ENCODE measurements at places on chromosomes 7 and 10.

DNA sequence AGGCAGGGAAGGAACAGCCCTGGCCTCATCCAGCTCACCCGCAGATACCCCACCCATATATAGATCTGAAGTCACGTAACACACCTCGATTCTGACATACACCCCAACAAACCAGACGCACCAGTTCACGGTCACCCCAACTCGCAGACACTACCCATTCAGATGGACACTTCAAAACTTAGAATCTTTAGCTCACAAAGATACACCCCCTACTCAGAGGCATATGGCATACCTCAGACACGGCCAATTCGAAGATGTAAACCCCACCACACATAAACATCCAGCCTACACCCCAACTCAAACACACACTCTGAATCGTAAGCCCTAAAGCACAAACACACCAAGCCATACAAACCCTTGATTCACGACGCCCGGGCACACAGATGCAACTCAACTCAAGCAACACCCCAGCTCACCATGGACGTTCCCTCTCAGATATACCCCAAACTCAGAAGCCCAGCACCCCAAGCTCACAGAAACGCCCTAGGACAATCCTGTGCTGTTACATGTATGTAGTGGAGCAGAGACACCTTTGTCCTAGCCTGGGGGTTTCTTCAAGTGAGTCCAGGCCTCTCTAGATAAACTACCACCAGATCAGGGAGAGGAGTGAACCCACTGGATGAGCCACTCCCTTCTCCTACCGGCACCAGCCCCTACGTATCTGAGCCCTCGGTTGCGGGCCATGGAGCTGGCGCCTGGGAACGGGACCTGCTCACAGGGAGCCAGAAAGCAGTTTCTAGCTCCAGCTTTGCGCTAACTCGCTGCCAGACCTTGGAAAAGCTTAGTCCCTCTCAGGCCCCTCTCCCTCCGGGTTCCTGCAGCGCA is 8.8 kb downstream of the PSD start:
- no peak for DNase-seq

GRCh38 chr10:78332657-78333056 is 299.0 kb downstream of the RPS24 start:
- DNase-seq = no peak

- no peak for DNase-seq
Observed at GRCh38 chr7:25596443-25596842, 368.2 kb upstream of the NPVF start.

DNA sequence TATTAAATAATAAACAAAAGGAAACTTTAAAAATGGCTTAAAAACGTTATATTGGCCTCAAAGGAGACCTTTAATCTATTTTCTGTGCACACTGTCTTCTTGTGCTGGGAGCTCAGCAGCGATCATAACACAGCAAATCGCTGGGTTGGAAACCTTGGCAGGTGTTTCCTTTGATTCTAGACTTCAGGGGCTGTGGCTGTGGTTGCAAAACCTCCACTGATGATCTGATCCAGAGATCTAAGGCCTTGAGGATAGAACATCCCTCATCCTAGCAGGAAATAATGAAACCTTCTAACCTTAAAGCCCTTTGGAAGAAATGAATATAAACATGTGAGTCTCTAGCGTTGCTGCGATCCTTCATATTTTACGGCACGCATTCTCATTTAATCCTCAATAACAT is 29.8 kb downstream of the CDHR3 start:
- DNase-seq = no peak

GRCh38 chr10:97888641-97889262 is 39.1 kb downstream of the GOLGA7B start:
- DNase-seq = no peak

GRCh38 chr10:5512331-5512730 is 12.4 kb upstream of the CALML3 start:
- no peak for DNase-seq

- no peak for DNase-seq
Observed at GRCh38 chr7:106203473-106203872, 81.3 kb downstream of the NAMPT start.

- DNase-seq = no peak
Observed at GRCh38 chr10:132577350-132578003, 39.9 kb downstream of the INPP5A start.

GRCh38 chr10:127907411-127908105 is 655 bp downstream of the PTPRE start:
- no peak for DNase-seq

DNA sequence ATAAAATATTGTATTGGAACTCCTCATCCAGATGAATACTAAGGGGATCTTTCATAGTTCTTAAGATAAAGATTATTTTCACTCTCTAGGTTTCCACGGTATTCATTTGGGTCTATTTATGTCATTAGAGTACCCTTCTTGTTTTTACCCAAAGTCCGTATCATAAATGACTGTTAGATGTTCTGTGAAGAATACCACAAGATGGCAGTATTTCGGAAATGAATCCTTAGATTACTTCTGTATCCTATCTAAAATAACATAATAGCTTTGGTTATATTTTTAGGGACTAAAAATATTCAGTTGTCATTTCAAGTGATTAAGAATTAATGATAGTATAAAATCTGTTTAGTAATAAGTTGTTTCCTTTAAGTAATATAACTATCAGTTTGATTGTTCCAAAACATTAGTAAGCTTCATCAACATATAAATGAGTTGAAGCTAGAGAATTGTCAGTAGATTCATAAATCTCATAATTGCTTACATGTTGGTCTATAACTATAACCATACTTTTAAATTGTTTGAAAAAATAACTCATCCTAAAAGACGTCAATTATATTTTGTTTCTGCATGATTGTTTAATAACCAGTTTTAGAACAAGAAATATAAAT is 337.5 kb upstream of the KCND2 start:
- no peak for DNase-seq

DNA sequence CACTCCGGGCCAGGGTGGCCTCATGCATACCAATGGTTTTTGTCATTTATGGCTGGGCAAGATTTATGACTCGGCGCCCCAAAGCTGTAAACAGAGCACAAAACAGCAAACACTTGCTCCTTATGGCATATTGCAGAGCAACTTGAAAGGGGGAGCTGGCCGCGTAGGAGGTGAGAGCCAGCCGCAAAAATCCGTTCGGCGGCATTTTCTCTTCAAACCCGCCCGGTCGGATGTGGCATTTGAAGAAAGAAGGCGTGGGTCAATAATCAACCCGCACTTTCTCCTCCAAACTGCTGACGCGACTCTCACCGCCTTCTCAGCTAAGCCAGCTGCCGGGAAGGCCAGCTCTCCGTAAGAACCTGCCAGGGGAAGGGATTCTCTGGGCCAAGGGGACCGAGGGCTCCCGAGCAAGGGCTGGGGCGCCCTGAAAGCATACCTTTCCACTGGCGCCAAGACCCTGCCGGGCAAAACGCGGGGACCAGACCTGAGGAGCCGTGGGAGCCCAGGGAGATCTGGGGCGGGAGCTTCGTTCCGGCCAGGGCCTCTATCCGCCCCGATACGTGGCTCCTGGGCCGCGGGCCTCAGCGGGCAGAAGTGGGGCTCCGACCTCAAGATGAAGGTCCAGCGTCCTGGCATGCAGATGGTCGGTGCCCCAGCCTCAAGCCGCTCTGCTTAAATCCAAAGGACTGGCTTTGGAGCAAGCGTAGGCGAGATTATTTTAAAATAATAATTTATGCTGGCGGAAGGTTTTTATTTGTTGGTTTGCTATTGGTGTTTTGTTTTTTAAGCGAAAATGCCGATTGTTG is 12.9 kb upstream of the HOXA2 start:
- DNase-seq = no peak

- no peak for DNase-seq
Observed at GRCh38 chr10:58951087-58951486, 225.4 kb upstream of the PHYHIPL start.

DNA sequence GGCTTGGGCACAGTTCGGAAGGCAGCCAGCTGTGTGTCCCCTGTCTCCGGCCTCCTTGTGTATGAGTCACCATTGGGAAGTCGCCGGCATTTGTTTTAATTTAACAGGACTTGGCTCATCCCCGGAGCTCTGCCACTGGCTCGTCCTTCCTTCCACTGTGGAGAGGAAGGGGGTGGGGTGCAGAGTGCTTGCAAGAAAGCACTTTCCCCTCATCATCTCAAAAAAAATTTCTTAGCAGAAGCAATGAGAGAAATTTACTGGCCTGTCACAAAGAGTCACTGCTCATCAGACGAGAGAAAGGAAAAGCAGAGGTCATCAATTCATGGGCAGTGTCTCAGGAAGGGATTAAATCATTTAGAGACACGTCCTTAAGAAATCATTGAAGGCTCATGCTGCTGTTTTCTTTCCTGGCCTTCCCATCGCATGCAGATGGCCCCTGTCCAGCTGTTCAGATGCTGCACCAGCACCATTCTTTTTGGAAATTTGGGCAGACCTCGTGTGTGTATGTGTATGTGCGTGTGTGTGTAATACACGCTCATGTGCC is 93.3 kb downstream of the BMS1 start:
- no peak for DNase-seq

DNA sequence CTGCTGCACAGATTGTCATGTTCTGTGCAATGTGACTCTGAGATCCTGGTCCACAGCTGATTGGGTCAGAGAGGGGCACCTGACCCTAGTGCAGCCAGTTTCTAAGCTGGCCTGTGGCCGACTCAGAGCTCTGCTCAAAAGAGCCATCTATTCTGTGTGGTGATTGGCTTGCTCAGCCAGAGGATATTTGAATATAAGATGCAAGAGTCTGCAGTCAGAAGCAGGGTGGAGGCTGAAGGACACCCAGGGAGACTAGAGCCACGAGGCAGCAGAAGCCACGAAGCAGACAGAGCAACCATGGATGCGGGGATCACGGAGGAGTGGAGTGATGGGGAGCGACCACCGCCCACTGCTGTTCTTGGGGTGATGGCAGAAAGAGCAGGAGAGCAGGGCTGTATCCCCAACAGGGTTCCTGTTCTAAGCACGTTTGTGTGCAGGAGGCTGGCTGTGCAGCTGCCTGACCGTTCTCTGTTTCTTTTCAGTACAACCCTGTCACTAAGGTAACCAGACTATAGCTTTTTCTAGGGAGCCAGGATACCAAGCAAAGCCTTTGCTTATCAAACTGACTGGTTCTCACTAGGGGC is 19.5 kb upstream of the RHEB start:
- no peak for DNase-seq

DNA sequence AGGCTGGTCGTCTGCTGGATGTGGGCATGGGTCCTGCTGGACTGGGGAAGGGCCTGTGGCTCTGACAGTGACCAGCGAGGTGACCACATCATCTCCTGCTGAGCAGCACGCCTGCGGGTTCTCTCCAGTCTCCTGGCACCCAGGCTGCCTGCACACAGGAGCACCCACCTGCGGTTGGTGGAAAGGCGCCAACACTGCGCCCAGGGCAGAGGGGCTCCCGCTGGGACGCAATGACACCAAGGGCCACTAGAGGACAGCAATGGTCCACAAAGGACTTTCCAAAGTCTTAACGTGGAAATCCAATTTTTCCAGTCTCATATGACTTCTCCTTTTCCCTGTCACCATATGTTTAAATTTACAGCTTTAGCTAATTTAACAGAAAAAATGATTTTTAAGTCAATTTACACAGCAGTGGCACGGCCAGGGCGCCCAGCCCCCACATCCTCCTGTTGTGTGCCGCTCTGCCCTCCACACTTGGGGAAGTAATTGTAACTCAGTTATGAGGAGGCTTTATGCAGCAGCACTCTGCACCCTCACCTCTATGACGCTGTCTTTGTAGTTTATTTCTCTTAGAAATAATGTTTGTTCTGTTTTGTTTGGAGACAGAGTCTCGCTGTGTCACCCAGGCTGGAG is 38.1 kb downstream of the CFAP46 start:
- peak; percentile 9 for DNase-seq

DNA sequence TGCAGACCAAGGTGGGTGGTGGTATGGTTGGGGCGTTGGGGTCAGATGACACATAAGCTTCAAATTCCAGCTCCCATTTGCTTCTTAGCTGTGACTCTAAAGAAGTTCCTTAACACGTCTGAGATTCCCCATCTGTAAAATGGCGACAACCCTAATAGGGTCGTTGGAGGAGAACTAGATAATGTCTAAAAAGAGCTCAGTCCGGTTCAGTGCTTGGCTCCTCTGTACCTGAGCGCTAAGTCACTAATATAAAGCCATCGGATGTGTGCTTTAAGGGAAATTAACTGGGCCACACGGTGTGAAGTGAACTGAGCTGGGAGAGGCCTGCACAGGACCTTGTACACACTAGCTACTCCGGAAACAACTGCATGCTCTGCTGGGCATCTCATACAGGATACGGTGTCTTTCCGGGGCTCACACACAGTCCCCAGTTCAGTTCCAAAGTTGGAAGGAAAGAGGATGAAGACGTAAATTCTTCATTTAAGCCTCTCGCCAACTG is 476 bp upstream of the ZFYVE27 start:
- no peak for DNase-seq

DNA sequence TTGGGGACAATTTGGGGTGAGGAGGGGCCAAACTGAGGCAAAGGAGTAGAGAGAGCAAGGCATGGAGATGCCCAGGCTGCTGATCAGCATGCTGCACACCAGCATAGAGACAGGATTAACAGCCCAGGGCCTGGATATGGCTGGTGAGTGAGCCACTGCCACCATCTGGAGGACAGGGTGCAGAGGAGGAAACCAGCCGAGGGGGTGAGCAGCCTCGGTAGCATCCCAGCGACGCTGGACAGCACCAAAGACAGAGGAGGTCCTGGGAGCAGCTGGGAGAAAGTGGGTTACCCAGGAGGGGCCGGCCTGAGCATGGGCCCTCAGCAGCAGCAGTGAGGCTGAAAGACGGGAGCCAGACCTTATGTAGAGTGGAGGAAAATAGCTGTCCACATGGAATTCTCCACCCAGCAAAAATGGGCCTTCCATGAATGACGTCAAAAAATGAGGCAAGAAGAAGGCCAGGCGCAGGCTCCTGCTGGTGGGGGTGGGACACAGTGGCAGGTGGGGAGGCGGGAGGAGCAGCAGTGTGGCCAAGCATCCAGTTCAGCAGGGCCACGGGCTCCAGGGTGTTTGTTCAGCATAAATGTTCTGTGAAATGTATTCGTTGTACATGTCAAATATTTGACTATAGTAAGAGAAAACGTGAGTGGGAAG is 16.7 kb downstream of the RET start:
- DNase-seq = no peak

GRCh38 chr10:23238015-23238414 is 45.9 kb downstream of the PTF1A start:
- no peak for DNase-seq

DNA sequence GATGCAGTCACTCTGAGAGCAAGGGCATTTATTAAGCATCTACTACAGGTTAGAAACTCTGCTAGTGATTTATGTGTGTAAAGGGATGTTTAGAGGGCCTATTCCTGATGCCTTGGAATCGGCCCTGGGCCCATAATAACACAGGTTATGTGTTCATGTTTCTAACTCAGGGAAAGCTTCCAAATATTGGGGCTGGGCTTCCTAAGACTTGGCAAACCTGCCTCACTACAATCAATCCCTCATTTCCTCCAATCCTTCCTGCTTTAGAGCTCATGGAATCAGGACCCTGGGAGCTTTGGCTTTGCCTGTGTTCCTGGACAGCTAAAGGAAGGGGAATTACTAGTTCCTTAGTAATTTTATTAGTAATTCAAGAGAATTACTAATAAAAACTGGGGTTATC is 148.8 kb downstream of the HIBADH start:
- DNase-seq = no peak

DNA sequence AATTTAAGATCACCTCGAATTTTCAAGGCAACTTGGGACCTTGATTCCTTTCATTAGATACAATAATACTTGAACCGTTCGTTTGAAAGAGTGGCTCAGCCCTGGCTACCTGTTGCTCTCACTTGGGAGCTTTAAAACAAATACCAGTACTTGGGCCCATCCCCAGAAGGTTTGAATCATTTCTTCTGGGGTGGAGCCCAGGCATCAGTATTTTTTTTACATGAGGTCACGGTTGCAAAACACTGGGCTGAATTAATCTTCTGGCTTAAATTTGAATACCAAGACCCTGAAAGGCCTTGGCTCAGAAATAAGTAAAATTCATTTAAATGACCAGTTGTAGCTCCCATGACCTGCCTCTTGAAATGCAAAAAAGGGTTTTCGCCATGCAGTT is 214.9 kb downstream of the CREB5 start:
- no peak for DNase-seq
